ENCODE measurements at places on chromosomes 12 and 14. TPM values are rescaled to one million over a fixed set of nuclear protein-coding genes. Genes with fewer than 3 reads are reported as not detected.

DNA sequence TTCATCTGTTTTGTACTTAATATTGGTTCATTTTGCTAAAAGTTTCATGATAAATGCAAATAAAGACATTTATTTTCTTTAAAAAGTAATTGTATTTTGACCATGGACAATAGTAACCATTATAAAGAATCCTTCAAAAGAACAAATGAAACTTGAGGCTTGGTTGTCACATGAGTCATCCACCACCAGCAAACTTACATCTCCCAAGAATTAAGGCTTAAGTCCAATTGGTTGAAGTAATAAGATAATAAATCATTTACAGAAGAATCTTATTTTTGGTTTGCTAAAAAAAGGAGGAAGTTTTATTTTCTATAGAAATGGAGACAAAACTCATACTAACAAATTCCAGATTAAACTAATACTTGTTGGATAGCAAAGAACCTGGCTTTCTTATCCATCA lies 84.8 kb upstream of the KITLG start:
- no peak for DNase-seq

GRCh38 chr12:108390495-108391203 lies 51.5 kb upstream of the CMKLR1 start:
- no peak for DNase-seq

DNA sequence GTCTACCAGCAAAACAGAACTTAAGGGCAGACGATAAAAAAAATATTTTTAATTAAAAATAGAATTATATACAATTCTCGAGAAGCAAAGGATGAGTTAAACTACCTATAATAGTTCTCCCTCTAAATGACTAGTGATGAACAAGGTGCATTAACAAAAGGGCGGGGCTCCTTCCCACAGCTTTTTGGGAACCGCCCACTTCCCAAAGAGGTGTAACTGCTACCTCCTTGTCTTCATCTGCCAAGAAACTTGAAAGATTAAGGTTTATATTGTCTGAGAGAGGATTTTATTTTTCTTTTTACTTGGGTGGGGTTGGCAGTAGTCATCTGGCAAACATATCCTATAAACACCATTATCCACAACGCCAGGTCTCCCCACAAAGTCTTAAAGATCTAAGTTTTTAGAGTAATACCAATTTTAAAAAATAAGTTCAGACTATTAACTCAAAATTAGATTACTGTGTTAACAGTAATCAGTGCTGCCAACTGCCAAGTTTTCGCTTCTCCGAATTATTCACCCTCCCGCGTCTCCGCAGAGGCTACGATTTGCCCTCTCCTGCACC lies 938 bp downstream of the RALGAPA1 start:
- no peak for DNase-seq

- peak; percentile 59 for DNase-seq
These were observed 2.3 kb upstream of the ADSS1 start for GRCh38 chr14:104721505-104722431.

GRCh38 chr14:89618330-89618708 lies 201.3 kb upstream of the FOXN3 start:
- no peak for DNase-seq

- DNase-seq: peak; percentile 1
These were observed 3.6 kb upstream of the RCOR1 start for GRCh38 chr14:102588821-102589220.

USP44 gene
- polyA plus RNA-seq: 0.84 TPM

ZFHX2 gene
- polyA plus RNA-seq: 0.50 TPM
